ENCODE measurements at places on chromosomes 1 and 21. TPM values are rescaled to one million over a fixed set of nuclear protein-coding genes. Genes with fewer than 3 reads are reported as not detected.

DNA sequence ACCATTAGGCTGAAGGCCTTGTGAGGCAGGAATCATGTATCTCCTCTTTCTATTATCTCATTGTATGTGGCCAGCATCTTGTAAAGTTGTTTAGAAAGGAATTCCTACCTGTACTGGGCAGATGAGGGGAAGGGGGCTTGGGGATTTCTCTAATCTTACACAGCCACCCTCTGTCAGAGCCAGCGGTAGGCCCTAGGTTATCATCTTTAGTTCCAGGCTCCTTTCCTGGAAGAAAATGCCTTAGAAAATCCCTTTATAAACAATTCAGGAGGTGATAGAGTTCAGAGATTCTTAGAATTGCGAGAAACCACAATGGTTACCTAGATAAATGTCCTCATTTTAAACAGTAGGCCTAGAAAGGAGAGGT is 35.2 kb downstream of the DPT start:
- DNase-seq: no peak
- no peak overlapping the region for H3K27ac ChIP-seq
- no peak overlapping the region for H3K4me3 ChIP-seq
- H3K27me3 ChIP-seq: no peaks in the 10 kb centered on the region
- no peaks in the 10 kb centered on the region for H3K4me1 ChIP-seq

- no peaks in the 10 kb centered on the region for H3K4me1 ChIP-seq
- no peaks in the 10 kb centered on the region for H3K36me3 ChIP-seq
- no peak overlapping the region for H3K27ac ChIP-seq
- no peak for DNase-seq
These were observed 363.7 kb downstream of the NEGR1 start for GRCh38 chr1:71918630-71919029.

GRCh38 chr1:27858949-27859576 is 13.3 kb upstream of the THEMIS2 start:
- no peak overlapping the region for H3K27ac ChIP-seq
- no peaks in the 10 kb centered on the region for H3K36me3 ChIP-seq
- no peak for DNase-seq
- peaks cover 6% of the 10 kb centered on the region for H3K4me1 ChIP-seq
- H3K27me3 ChIP-seq: no peaks in the 10 kb centered on the region

DNA sequence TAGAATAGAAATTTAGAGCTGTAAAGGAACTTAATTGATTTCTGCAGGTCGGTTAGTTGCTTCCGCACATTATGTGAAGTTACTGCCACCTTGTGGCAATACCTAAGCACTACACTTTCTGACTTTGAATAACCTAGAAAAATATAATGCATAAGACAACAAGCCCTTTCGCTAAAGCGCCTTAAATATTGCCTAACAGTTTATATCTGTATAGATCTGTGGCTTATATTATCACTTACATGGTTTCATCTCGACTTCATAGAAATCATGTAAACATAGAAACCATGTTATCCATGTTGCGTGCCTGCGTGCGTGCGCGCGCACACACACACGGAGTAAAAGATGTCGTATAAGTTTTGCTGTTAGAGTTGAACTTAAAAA is 10.9 kb upstream of the IFI16 start:
- H3K4me1 ChIP-seq: peaks cover 8% of the 10 kb centered on the region
- peak; percentile 48 for DNase-seq

DNA sequence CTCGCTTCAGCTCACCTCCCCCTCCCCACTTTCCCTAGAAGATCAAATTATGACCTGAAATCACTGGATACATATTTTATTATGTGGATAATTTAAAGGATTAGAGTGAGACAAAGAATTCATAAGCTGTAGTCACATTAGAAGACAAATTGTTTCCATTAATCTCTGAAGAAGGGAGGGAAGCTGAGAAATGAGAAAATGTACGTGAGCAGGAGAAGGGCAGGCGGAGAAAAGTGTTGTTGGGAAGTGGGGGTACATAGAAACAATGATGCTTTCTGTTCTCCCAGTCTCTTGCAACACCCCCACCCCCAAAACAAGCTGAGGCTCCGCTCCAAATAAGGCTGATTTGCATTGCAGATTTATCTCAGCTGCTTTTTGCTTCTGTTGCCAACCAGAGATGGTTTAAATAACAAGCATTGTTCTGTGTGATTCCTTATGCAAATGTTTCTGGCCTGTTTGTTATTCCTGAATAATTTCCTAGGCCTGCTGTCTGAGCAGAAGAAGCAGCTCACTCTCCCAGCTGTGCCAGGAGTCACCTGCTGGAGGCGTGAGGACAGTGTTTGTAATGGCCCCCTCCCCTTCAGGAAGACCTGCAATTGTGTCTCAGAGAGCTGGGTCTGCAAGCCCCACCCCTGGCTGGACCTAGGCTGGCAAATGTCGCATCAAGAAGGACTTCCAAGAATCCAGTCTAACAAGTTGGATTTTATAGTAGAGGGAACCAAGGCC is 121.8 kb upstream of the TNR start:
- no peaks in the 10 kb centered on the region for H3K4me1 ChIP-seq
- H3K36me3 ChIP-seq: no peaks in the 10 kb centered on the region
- no peak for DNase-seq
- H3K27me3 ChIP-seq: no peaks in the 10 kb centered on the region
- H3K27ac ChIP-seq: no peak overlapping the region

DNA sequence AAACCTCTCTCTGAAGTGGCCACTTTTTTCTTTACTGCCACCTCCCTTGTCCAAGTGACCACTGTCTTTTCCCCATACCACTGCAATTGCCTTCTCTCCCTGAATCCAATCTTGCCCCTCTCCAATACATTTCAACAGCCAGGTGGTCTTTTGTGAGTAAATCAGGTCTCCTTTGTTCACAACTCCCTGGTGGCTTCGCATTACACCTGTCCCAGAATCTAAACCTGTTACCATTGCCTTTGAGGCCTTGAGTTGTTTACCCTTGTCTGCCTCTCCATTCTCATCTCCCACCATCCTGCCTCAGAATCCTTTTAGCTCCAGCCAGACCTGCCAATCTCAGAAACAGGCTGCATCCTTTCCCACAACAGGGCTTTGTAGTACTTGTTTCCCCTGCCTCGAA is 21.8 kb upstream of the DYNLT5 start:
- DNase-seq: no peak
- no peak overlapping the region for H3K4me3 ChIP-seq
- H3K27ac ChIP-seq: no peak overlapping the region
- H3K27me3 ChIP-seq: no peaks in the 10 kb centered on the region
- H3K4me1 ChIP-seq: peaks cover 8% of the 10 kb centered on the region

DNA sequence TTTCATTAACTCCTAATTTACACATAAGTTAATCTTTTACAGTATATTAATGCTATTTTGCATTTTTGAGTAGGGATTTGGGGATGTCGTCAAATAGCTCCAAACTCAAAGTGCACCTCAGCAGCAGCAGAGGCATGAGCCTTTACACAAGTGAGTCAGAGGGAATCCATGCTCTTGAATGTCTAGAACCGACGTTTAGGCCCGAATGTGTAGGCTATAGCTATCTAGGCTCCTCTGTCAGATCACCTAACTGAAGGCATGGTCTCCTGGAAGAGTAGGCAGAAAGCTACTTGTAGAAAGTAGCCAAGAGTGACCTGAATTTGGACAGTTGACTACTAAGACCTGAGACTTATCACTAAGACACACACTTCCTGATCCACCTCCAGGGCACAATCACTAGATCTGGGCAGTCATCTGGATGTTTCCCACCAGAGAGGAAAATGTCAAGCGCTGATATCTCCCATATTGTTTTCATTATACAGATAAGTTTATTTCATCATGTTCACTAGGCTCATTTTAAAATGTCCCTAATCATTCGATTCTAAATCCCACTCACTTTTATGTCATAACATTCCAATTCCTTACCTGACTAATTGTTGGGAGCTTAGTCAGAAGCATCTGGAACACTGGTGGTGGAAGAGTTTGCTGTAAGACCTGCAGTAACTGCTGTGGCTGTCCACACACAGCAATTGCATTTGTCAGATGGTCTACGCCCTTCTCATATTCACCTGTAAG is 15.3 kb downstream of the TOMM20 start:
- no peaks in the 10 kb centered on the region for H3K27me3 ChIP-seq
- no peak overlapping the region for H3K27ac ChIP-seq
- H3K36me3 ChIP-seq: peaks cover 15% of the 10 kb centered on the region
- H3K4me1 ChIP-seq: no peaks in the 10 kb centered on the region
- no peak for DNase-seq
- no peak overlapping the region for H3K4me3 ChIP-seq

- H3K27me3 ChIP-seq: no peaks in the 10 kb centered on the region
- H3K36me3 ChIP-seq: no peaks in the 10 kb centered on the region
- peak; percentile 14 for DNase-seq
- peaks cover 5% of the 10 kb centered on the region for H3K4me1 ChIP-seq
These were observed 997 bp downstream of the PRKACB start for GRCh38 chr1:84145068-84145467.

GRCh38 chr21:36528716-36529115 is 48.8 kb upstream of the CLDN14 start:
- H3K27ac ChIP-seq: no peak overlapping the region
- no peaks in the 10 kb centered on the region for H3K4me1 ChIP-seq
- H3K27me3 ChIP-seq: peaks cover 16% of the 10 kb centered on the region

GRCh38 chr1:218473522-218473921 is 128.4 kb downstream of the TGFB2 start:
- no peaks in the 10 kb centered on the region for H3K4me1 ChIP-seq
- H3K27ac ChIP-seq: no peak overlapping the region
- no peaks in the 10 kb centered on the region for H3K27me3 ChIP-seq
- H3K4me3 ChIP-seq: no peak overlapping the region
- no peaks in the 10 kb centered on the region for H3K36me3 ChIP-seq
- DNase-seq: peak; percentile 64

- H3K27me3 ChIP-seq: no peaks in the 10 kb centered on the region
- H3K27ac ChIP-seq: no peak overlapping the region
- no peaks in the 10 kb centered on the region for H3K4me1 ChIP-seq
These were observed 10.1 kb downstream of the JMJD4 start for GRCh38 chr1:227725046-227725445.

- DNase-seq: no peak
- no peaks in the 10 kb centered on the region for H3K4me1 ChIP-seq
- H3K27me3 ChIP-seq: no peaks in the 10 kb centered on the region
- no peaks in the 10 kb centered on the region for H3K36me3 ChIP-seq
These were observed 35.5 kb upstream of the IGSF21 start for GRCh38 chr1:18072066-18072465.

- DNase-seq: no peak
- peaks cover 19% of the 10 kb centered on the region for H3K36me3 ChIP-seq
- H3K27ac ChIP-seq: no peak overlapping the region
- no peak overlapping the region for H3K4me3 ChIP-seq
- peaks cover 2% of the 10 kb centered on the region for H3K4me1 ChIP-seq
These were observed 7.0 kb downstream of the TRIM11 start for GRCh38 chr1:228399531-228400236.

DNA sequence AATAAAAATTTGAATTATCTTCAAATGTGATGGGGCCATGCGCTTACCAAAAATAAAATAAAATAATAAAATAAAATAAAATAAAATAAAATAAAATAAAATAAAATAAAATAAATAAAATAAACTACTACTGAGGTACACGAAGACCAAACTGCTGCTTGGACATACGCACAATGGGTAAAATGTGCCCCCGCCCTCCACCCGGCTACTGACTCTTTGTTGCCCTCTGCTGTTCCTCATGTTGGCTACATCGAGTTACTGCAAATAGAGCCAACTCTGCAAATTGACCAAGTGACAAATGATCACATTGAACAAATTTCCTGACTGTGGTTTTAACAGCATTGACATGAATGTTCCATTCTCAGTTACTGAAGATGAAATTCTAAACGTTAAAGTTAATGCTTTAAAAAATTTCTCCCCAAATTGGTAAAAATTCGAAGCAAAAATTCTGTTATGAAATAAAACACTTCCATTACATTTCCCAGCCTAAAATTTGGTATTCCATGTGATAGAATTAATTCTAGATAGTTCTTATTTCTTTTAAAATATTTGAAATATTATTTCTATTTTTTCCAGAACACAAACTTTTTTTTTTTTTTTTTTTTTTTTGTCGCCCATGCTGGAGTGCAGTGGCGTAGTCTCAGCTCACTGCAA is 18.8 kb upstream of the MAP1LC3C start:
- H3K27me3 ChIP-seq: no peaks in the 10 kb centered on the region
- no peak overlapping the region for H3K27ac ChIP-seq
- H3K4me1 ChIP-seq: no peaks in the 10 kb centered on the region
- no peak overlapping the region for H3K4me3 ChIP-seq

DNA sequence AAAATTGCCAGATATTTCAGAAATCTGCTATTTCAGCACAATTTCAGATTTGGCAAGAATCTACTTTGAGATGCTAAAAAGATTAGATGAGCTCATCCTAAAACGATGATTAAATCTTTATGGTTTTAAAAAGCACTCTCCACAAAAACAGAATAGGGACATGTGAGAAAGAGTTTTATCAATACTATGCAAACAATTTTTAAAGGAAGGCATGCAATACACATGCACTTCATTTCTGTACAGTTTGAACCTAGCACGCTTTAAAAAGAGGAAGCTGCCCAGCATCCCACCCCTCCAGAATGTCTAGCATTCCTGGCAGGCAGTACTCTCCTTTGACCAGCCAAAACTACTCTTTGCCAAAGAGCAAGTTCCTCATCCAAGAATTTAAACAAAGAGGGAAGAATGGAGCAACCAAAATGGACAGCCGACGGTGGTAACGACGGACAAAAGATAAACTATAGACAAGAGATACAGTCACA is 1.3 kb downstream of the ARHGAP29 start:
- peak; percentile 34 for DNase-seq
- H3K4me3 ChIP-seq: peak overlapping the region; percentile 88
- H3K4me1 ChIP-seq: no peaks in the 10 kb centered on the region

- H3K4me3 ChIP-seq: no peak overlapping the region
- no peak for DNase-seq
- H3K27me3 ChIP-seq: no peaks in the 10 kb centered on the region
- no peak overlapping the region for H3K27ac ChIP-seq
These were observed 34.7 kb downstream of the SLC19A1 start for GRCh38 chr21:45507523-45507875.

GRCh38 chr1:156464825-156465452 is 35.6 kb downstream of the MEF2D start:
- peak; percentile 30 for DNase-seq
- H3K4me1 ChIP-seq: peaks cover 19% of the 10 kb centered on the region
- H3K27me3 ChIP-seq: no peaks in the 10 kb centered on the region
- peaks cover 18% of the 10 kb centered on the region for H3K36me3 ChIP-seq

DNA sequence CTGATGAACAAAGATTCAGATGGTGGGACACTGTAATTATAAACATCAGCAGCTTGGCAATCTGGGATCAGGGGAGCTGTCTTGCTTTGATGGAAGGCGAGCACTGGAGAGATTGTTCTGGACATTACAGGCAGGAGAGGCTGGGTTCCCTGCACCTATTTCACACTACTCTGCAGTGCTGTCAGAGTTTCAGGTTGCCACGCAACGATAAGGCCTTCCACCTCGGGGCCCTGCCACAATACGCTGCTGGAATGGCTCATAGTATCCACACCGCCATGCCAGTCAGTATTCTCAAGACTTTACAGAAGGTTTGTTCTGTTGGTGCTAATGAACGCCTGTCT is 96.8 kb downstream of the GLIS1 start:
- H3K27me3 ChIP-seq: peaks cover 8% of the 10 kb centered on the region
- no peaks in the 10 kb centered on the region for H3K36me3 ChIP-seq

The VWA5B1 gene
- total RNA-seq: not detected

The SYCP1 gene
- not detected for total RNA-seq

The PGBD5 gene
- 0.17 TPM for total RNA-seq

The AVPR1B gene
- not detected for total RNA-seq

The OLFM3 gene
- not detected for total RNA-seq

The TNNT2 gene
- not detected for total RNA-seq

The AADACL3 gene
- total RNA-seq: not detected

The PROK1 gene
- total RNA-seq: not detected

The C8B gene
- not detected for total RNA-seq

The HTR1D gene
- not detected for total RNA-seq

The B3GALT5 gene
- under 0.01 TPM for total RNA-seq

The TMEM234 gene
- total RNA-seq: 17.5 TPM

The HES3 gene
- total RNA-seq: not detected

The RIPPLY3 gene
- not detected for total RNA-seq

The A3GALT2 gene
- not detected for total RNA-seq

The LCE1D gene
- total RNA-seq: not detected

The ZBTB8A gene
- total RNA-seq: 5.9 TPM

The BLACAT1 gene
- not detected for total RNA-seq
